ENCODE measurements at places on chromosomes 2 and 18.

DNA sequence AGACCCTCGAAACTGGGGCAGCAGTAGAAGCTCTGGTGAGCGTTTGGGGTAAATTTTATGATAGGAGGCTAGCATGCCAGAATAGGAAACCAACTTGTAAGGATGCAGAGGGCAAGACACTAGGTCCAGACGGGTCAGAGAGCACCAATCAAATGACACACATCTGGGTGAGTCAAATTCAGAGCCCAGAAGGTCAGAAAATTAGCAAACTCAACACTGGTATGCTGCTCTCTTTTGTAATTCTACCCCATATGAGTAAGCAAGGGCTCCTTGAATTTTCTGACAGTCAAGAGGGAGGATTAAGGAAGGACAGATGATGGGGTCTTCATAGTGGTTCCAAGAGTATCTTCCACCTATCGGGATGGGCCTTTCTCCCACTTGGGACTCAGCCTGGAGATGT lies 209.8 kb downstream of the BCL2 start:
- no peak for DNase-seq

GRCh38 chr18:36593641-36594040 lies 235.2 kb downstream of the TPGS2 start:
- DNase-seq, result no peak

GRCh38 chr18:13589943-13590342 lies 136.4 kb downstream of the FAM210A start:
- DNase-seq, result no peak

- no peak for DNase-seq
Observed at GRCh38 chr2:212088353-212088752, 450.2 kb downstream of the ERBB4 start.

DNA sequence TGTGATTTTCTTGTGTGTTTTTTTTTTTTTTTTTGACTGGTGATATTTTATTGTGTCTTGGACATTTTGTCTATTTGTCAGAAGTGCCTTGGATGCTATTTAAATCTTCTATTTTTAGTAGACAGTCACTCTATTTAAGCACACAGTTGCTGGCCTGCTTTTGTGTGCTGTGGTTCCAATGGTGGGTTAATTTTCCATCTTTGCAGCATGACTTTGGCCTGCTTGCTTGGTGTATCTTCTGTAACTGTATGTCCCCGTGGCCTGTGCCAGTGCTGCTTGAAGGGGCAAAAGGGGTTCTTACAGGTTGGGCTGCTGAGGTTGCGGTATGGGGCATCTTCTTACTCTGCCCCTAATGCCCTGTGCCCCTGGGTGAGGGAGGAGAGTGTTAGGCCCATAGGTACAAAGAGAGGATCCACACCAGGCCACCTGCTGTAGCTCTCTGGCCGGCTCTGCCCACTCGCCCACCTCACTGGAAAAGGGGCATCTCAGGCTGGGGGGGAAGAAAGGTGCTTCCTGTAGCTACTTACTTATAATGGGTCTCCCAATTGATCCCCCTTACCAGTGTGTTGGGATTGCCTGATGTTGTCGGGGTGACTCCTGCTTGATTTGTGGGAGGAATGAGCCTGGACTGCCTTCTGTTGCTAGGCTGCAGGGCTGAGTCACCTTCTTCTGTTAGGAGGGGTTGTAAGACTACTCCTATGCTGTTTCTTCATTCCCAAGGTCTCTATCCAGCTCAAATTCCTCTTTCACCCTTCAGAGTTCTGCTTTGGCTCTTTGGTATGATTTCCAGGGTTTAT lies 490.0 kb upstream of the HS6ST1 start:
- no peak for DNase-seq

DNA sequence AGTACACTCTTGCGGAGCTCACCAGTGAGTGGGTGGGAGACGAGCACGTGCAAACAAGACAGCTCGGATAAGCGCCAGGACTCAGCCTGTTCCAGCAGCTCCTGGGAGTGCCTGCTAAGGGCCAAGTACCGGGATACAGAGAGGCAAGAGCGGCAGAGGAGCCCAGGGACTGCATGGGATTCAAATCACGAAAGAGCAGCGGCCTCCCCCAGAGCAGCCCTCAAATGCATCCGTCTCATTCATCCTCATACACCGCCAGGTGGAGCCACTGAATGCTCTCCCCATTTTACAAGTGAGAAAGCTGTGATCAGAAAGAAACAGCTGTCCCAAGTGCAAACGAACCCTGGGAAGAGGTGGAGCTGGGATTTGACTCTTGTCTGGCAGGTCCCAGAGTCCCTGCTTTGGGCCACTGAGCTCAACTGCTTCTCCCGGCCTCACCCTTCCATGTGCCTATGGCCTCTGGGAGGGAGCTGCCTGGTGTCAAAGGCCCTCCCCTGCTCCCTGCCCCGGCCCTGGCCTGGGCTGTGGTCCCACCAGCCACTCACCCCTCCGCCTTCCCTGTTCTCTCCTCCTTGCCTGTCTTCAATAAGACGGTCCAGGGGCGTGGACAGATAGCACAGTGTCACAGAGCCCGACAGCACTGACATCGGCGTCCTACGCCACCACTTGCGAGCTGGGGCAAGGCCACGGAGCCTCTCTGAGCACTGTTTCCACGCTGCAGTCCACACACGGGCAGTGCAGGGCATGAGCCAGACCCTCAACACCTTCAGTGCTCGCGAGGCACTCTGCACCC lies 72.8 kb upstream of the TAF1B start:
- no peak for DNase-seq

DNA sequence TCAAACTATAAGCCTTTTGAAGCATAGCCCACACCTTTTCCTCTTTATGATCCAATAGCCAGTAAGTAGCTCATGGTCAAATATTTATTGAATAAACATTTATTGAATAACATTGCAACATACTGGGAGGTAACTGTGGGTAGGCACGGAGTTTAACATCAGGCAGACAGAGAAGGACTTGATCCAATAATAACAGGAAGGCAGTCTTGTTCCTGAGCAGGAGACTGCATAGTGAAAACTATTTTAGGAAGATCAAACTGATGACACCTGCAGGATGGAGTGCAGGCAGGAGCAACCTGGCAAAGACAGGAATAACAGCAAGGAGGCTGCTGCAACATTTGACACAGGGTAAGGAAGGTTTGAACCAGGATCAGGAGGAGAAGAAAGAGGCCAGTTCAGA lies 3.1 kb upstream of the DCTN1 start:
- no peak for DNase-seq

DNA sequence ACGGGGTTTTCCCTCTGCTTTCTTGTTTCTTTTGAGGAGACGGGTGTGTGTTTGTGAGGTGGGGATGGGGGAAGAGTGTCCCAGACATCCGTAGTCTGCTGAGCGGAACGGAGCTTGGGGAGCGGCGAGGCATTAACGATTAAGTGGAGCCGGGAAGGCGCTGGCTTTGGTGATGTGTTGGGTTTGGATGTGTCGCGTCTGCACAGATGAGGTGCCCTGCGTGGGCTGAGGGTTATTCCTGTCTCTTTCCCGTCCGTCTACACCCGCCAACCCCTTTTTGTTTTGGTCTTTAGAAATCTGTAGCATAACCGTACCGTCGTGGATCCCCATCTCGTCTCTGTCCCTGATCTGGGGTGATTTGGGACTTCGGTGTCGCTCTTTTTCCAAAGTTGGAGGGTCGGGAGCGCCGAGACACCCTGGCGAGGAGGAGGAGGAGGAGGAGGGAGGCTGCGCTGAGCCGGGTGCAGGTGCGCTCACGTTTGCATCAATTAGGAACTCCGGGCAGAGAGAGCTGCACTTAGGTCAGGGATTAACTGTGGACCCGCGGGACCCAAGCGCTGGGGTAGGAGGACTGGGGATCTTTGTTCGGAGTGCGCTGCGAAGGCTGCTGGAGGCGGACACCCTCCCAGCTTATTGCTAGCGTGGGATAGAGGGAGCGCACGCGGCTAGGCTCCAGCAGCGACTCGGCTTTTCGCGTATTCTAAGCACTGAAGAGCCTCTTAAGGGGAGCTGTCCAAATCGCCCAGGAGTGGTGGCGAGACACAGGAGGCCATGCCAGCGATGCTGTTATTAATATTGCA lies 720.3 kb downstream of the DPP10 start:
- DNase-seq, result no peak

DNA sequence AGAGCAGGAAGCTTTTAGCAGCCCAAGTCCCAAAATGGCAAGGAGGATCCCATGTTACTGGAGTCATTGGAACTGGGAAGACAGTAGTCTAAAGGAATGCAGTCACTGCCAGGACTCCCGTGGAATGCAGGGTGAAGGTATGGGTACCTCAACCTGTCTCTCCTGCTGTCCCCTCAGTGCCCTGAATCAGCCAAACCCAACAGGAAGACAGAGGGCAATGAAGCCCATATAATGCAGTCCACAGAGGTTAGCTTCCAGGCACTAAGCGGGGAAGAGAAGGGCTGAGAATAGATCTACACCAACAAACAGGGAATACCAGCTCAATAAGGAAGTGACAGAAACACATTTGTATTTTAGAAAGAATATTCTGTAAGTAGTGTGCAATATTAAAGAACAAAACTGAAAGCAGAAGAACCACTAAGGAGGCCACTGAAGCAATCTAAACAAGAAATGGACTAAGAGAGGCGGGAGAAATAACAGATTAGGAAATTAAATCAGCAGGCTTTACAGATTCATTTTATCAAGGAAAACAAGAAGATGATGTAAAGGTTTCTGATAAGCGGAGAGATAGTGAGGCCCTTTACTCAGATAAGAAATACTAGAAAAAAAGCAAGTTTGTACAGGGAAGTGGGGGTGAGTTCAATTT lies 8.3 kb downstream of the NEMP2 start:
- no peak for DNase-seq

DNA sequence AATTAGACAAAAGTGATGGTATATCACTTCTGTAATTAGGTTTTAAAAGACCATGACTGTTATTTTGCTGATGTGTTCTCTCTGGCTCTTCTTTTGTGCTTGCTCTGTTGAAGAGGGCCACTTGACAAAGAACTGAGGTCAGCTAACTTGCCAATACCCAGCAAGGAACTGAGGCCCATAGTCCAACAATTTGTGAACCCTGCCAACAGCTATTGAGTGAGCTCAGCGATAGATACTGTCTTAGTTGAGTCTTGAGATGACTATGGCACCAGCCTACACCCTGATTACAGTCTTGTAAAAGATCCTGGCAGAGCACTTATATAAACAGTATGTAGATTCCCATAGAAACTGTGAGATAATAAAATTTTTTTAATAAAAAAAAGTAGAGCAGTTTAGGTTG lies 103.0 kb downstream of the BMPR2 start:
- DNase-seq, result no peak

GRCh38 chr2:72198532-72199241 lies 51.0 kb upstream of the CYP26B1 start:
- no peak for DNase-seq

DNA sequence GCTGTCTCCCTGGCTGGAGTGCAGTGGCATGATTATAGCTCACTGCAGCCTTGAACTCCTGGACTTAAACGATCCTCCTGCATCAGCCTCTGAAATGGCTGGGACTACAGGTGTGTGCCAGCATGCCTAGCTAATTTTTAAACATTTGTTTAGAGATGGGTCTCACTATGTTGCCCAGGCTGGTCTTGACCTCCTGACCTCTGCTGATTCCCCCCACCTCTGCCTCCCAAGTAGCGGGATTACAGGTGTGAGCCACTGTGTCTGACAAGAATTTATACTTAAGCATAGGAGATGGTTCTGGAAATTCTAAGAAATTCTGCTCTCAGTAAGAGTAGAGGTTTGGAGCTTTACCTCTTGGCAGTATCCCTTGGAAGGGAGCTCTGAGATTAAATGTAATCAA lies 18.2 kb downstream of the MTHFD2 start:
- no peak for DNase-seq

GRCh38 chr2:224449212-224450147 lies 47.6 kb upstream of the FAM124B start:
- DNase-seq, result no peak

- no peak for DNase-seq
Observed at GRCh38 chr2:218882866-218883366, 2.3 kb downstream of the WNT10A start.

GRCh38 chr2:72891091-72891818 lies 4.0 kb downstream of the SPR start:
- no peak for DNase-seq

DNA sequence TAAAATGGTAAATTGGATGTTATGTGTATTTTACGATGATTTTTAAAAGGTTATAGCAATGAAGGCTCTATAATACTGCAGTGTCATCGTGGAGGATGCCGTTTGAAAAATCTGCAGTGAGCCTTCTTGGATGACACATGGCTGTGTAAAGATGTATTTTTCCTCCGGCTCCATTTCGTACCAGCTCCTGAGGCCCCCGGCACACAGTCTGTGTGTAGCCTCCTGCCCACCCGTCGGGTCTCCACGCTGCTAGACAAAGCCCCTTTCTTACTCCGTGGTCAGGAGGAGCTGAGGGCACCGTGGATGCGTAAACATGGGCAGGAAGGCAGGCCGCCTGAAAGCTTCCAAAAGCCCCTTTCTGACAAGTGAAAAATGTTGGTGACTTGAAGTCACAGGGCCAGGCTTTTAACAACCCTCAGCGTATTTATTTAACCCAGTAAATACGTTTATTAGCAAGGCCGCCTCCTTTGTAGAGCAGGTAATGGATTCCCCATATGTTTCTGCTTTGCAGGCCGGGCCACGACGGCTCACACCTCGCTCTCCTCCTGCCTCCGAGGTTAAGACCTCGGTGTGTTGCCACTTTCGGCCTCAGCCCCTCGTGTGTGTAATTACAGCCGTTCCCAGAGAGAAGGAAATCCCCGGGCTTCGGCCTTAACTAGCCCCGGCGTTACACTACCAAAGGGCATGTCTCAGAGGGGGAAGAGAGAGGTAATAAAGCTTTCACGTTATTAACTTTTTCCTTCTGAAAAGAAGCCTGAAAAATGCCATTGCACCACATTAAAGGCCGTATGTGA lies 72.8 kb downstream of the DDX1 start:
- no peak for DNase-seq

DNA sequence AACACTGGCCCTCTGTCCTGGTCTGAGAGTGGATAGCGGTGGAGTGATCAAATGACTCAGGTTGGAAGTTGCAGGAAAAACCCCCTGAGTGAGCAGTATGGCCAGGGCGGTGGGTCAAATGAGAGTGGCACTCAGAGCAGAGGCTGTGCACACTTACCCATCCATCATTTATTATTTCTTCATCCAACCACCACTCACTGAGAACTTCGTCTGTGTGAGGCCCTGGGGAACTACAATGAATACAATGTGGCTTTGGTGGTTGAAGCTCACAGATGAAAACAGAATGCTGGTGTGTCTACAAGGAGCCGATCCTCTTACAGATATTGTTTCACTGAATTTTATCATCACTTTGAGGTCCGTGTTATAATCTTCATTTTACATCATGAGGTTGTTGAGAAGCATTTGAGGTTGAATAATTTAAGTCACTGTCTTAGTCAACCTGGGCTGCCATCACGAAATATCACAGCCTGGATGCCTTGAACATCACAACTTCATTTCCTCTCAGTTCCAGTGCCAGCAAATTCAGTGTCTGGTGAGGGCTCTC lies 73.4 kb upstream of the ID2 start:
- DNase-seq, result no peak

DNA sequence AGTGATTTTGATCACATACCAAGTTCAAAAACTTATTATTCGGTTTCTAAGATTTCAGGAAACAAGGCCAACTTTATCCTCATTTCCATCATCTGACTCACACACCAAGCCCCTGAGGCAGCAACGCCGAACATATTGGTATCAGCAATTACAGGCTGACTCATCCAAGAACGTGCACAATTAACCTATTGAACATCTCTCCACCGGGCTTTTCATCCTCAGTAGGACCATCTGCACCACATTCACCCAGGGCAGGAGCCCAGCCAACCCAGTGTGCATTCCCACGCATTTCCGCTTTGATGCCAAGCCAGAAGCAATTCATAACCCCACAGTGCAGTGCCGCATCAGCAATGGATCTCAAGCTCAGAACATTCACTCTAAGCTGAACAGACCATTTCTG lies 52.9 kb downstream of the SCG2 start:
- DNase-seq, result no peak

- no peak for DNase-seq
Observed at GRCh38 chr2:238104226-238104690, 4.1 kb downstream of the ESPNL start.

All from stimulated activated CD4-positive, alpha-beta T cell treated with anti-CD3 and anti-CD28 coated beads, Interleukin-12 subunit alpha, Interleukin-12 subunit beta, amount 100 ng/mL, for 24 hours (primary cell).